HS-27A (cell line): ENCODE measurements at places on chromosomes 2 and 18.

- DNase-seq: peak; percentile 94
Measured at GRCh38 chr2:207394812-207395534, 134.8 kb upstream of the CREB1 start.

DNA sequence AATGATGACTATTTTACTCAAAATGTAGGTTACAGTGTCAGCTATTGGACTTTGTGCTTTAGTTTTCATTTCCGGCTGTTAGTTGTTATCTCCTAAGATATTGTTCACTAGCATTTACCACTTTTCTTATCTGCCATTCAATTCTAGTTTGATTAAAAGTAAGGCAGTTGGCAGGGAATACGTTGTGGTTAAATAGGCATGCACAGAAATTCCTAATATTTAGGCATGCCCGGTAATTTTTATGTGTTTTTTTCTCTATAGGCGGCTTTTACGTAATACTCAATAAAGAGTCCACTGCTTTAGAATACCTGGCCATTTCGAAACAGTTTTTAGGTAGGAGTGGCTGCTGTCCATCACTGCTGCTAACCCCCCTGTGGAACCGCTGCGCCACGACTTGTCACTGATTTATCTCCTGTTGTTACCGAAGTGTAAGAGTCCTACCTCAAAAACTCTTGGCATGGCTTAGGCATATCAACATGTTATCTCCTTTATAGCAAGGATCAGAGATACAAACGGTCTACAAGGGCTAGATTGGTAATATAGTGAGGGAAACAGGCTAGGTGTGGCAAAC is 39.5 kb downstream of the BABAM2 start:
- no peak for DNase-seq

GRCh38 chr2:52862801-52863200 is 904.8 kb upstream of the CHAC2 start:
- DNase-seq: peak; percentile 35

- DNase-seq: no peak
Measured at GRCh38 chr18:39296293-39296888, 1730.8 kb upstream of the CELF4 start.

GRCh38 chr18:13470516-13471197 is 252.1 kb downstream of the LDLRAD4 start:
- DNase-seq: no peak

DNA sequence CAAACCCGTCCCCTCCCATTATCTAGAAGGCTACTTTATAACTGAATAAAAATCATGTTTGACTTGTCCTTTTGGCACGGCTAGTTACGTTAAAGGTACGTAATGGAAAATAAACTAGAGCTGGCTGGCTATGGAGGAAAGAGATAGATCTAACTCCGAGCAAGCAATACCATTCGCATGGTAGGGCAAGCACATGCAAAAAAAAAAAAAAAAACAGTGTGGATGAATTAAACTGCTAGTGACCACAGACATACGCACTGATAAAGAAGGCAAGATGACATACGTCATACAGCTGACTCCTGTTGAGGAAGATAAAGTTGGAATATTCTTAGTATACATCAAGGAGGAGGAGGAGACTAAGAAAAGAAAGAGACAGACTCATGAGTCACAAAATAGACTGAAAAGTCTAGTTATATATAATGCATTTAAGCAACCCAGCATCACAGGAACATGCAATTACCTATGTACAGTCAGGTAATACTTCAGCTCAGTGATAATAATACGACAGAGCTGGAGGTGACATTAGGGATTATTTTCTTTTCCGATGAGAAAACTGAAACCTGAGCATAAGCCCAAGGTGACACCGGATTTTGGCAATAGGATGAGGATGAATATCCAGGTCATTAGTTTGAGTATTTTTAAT is 37.9 kb upstream of the NARS1 start:
- no peak for DNase-seq

DNA sequence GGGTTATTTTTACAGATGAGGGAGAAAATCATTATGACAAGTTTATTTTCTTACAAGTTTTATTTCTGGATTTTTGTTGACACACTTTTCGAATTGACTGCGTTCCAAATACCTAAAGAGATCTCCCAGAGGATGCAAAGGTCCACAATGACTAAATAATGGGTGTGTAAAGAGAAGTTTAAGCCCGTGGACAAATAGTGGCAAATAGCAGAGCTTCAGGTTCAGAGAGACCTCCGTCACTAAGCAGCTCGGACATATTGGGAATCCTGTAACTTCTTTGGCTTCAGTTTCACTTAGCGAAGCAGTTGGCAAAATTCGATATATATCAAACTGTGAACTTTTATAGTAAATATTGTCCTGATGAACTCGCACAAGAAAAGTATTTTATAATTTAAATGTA is 270.5 kb upstream of the KCNJ3 start:
- DNase-seq: no peak

GRCh38 chr2:129896226-129897100 is 83.0 kb upstream of the RAB6C start:
- no peak for DNase-seq

- DNase-seq: no peak
Measured at GRCh38 chr2:67583185-67583584, 186.1 kb downstream of the ETAA1 start.

DNA sequence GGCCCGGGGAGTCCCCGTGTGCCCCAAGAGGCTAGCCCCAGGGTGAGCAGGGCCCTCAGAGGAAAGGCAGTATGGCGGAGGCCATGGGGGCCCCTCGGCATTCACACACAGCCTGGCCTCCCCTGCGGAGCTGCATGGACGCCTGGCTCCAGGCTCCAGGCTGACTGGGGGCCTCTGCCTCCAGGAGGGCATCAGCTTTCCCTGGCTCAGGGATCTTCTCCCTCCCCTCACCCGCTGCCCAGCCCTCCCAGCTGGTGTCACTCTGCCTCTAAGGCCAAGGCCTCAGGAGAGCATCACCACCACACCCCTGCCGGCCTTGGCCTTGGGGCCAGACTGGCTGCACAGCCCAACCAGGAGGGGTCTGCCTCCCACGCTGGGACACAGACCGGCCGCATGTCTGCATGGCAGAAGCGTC is 16.9 kb upstream of the FAHD2A start:
- DNase-seq: no peak

GRCh38 chr2:197599285-197599965 is 76.0 kb downstream of the RFTN2 start:
- no peak for DNase-seq

DNA sequence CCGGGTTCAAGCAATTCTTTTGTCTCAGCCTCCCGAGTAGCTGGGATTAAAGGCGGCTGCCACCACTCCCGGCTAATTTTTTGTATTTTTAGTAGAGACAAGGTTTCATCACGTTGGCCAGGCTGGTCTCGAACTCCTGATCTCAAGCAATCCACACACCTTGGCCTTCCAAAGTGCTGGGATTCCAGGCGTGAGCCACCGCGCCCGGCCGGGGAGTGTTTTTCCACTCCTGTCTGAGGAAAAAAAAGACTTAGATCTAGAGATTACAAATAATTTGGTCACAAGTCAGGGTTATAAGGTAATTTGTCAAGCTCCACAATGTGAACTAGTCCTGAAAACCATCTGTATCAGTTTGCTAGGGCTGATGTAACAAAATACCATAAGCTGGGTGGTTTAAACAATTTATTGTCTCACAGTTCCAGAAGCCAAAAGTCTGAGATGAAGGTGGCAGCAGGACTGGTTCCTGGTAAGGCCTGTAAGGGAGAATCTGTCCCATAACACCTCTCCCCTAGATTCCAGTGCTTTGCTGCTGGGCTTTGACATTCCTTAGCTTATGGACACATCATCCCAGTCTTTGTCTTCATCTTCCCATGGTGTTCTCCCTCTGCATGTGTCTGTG is 40.7 kb upstream of the SP3 start:
- DNase-seq: no peak

GRCh38 chr2:84251651-84252302 is 207.3 kb downstream of the SUCLG1 start:
- DNase-seq: no peak

GRCh38 chr2:36904636-36905035 is 61.7 kb downstream of the STRN start:
- DNase-seq: no peak

GRCh38 chr2:223235986-223236385 is 184.0 kb downstream of the KCNE4 start:
- DNase-seq: no peak

DNA sequence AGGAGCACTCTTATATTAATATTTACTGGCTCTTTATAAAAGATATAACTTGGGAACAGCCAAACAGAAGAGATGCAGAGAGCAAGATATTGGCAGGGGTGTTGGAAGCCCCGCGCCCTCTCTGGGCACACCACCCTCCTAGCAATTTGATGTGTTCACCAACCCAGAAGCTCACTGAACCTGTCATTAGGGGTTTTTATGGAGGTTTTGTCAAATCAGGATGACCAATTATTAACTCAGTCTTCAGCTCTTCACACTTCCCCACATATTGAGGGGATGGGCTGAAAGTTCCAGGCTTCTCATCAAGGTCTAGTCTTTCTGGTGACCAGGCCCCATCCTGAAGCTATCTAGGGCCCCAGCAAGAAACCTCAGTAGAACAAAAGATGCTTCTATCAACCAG is 10.9 kb upstream of the INO80D start:
- no peak for DNase-seq

DNA sequence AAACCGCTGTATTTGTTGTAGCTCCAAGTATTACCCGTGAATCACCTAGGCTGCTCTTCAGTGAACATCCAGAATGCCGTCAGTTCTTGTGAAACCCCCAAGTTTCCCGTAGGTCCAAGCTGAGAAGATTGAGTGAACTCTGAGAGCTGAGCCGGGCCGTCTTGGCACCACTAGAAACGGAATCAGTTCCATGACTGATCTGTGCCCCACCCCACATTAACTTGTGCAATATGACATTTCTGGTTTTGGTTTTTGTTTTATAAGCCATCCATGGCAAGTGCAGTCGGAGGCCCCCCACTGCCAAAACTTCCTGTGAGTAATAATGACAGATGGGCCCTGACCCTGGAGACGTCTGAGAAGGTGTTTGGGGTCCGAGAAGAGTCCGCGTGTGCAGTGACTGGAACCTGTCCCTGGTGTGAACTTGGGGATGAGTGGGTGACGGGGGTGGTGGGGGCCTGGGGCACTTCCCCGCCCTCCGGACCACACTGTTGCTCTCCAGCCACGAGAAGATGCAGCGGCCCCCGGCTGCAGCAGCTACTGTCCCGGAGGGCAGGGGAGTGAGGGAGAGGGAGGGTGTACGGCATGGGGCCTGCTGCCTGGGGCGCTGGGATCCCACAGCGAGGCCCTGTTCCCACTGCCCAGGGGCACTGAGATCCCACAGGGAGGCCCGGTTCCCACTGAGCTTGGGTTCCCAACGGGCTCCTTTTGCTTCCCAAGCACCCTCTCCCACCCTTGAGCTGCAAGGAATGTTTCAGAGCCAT is 26.5 kb downstream of the NFATC1 start:
- DNase-seq: no peak

DNA sequence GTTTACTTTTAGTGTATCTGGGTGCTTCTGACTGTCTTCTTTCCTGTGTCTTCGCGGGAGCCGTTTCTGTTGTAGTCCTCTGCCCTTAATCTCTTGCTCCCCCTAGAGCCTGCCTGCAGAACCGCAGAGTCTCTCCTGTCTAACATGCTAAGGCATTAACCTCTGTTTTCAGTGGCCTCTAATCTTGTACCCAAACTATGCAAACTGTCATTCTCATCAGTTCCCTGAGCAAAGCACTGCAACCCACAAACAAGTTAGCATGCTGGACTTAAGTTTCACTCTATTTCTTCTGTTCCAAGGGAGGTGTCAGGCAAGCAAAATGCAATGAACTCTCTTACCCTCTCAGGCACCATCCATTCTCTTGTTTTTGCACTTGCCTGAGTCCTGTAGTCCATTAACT is 138.4 kb downstream of the OTX1 start:
- DNase-seq: no peak

DNA sequence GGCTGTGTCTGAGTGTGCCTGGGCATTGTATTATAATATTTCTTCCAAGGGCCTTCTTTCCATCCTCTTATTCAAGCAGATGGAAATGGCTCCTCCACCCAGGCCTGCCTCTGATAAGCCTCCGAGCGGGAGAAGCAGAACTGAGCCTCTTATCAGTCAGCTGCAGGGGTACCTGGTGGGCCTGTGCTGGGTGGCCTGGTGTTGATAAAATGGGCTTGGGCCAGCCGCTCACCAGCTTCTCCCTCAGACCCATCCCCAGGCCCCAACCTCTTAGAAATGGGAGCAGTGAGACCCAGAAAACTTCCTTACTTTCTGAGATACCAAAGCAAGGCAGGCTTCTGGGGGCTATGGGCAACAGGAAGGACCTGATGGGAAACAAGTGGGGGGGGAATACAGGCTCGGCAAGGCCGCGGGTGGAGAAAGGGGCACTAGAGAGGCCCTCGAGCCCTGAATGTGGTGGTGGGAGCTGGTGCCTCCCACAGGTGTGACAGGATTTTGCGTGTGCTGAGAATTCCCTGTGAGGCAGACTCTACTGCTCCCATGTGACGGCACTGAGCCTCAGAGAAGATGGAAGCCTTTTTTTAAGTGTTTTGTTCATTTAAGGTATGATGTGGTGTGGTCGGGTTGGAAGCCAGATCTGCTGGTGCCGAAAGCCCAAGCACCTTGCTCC is 18.3 kb downstream of the GYPC start:
- DNase-seq: no peak

- DNase-seq: no peak
Measured at GRCh38 chr2:224670203-224670602, 46.0 kb downstream of the CCDC195 start.

DNA sequence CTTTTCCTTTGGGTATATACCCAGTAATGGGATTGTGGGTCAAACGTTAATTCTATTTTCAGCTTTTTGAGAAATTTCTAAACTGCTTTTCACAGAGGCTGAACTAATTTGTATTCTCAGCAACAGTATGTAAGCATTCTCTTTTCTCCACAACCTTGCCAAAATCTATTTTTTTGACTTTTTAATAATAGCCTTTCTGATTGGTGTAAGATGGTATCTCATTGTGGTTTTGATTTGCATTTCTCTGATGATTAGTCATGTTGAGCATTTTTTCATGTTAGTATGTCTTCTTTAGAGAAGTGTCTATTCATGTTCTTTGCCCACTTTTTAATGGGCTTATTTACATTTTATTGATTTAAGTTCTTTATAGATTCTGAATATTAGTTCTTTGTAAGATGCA is 145.5 kb downstream of the TRABD2A start:
- DNase-seq: no peak

GRCh38 chr2:53569957-53570727 is 197.5 kb upstream of the CHAC2 start:
- DNase-seq: no peak

GRCh38 chr2:197073701-197074433 is 147.4 kb upstream of the PGAP1 start:
- DNase-seq: no peak

DNA sequence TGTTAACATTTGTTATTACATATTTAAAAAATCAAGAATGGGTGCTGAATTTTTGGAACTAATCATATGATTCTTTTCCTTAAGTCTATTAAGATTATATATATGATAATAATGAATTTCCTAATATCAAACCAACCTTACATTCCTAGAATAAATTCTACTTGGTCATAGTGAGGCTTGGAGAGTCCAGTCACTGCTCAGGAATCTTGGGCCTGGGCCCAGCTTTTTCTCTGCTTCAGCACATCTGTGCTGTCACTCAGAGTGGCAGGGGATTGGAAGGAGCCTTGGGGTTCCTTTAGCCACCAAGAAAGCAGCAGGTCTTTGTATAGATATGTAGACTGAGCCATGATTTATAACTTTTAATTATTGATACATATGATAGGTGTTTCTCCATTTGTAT is 19.9 kb upstream of the ZAP70 start:
- peak; percentile 15 for DNase-seq

- peak; percentile 42 for DNase-seq
Measured at GRCh38 chr2:85273738-85274731, 53.8 kb downstream of the TGOLN2 start.

GRCh38 chr2:186918495-186918894 is 69.5 kb upstream of the ZSWIM2 start:
- no peak for DNase-seq

GRCh38 chr2:158392687-158393086 is 63.9 kb downstream of the CCDC148 start:
- no peak for DNase-seq
